ENCODE measurements at places on chromosomes 12 and 14. TPM values are rescaled to one million over a fixed set of nuclear protein-coding genes. Genes with fewer than 3 reads are reported as not detected.

DNA sequence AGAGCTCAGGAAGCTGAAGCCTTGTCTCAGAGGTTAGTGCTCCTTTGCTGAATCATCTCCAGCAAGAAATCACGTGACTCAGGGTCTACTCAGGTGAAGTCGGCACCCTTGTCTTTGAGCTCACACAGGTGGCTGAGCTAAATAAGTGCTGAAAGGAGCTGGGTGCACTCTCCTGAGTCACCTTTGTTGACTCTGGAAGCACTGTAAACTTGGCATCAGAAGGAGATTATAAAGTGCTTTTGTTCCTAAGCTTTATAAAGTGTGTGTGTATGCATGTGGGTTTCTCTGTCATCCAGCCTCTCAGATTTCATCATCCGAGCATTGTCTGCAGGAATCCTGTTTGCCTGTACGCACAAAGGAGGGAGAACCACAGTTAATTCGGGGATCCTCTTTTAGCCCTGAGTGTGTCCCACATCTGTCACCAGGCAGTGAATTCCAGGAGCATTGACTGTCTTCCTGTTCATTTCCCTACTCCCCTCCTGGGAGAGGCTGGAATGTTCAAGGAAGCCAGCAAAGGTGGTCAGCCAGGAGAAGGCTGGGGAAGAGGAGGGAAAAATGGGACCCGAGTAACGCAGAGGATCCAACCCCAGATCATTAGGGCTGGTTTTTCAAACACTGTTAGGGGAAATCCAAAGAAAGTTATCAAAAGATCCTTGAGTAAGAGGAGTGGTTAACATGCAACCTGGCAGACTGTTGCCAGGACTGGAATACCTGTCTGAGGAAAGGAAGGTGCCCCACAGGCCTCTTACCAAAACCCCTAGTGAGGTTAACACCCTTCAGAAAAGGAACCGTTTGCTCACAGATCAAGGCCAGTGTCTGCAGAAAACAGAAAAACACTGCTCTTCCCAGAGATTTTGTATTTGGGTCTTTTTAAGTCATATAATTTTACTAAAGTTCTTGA, 157.5 kb upstream of the HIF1A start:
- no peaks in the 10 kb centered on the region for H3K27me3 ChIP-seq
- H3K27ac ChIP-seq: peak overlapping the region; percentile 63
- H3K36me3 ChIP-seq: no peaks in the 10 kb centered on the region
- no peak overlapping the region for H3K4me3 ChIP-seq
- peak; percentile 56 for DNase-seq

Gene LHX5
- total RNA-seq: 2.1 TPM

Gene FAM181A
- not detected for total RNA-seq

Gene LALBA
- not detected for total RNA-seq

DNA sequence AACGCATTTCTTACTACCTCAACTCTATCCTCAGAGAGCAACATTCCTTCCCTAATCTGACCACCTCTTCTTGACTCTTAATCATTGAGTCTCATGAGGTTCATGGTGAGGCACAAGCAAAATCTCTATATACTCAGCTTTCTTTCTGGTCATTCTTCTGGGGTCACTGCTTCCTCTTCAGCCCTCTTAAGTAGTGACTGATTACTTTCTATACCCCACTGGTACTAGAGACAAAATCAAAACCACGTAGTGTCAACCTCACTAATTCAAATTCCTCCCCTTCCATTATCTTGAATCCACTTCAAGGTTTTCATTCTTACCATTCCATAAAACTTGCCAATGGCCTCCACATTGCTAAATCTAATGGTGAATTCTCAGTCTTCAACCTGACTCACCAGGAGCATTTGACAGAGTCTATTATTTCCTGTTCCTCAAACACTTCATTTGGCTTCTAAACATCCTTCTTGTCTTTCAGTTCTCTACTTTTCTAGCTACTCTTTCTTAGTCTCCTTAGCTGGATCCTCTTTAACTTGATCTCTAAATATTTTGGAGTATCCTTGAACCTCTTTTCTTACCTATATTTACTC, 6.8 kb downstream of the WDHD1 start:
- H3K4me3 ChIP-seq: no peak overlapping the region
- DNase-seq: no peak
- peaks cover 72% of the 10 kb centered on the region for H3K36me3 ChIP-seq

Gene ALDH1L2
- total RNA-seq: 1.9 TPM

- no peaks in the 10 kb centered on the region for H3K27me3 ChIP-seq
- H3K4me1 ChIP-seq: 0 out of 2 replicates have a peak, but pooled peaks cover 6% of the 10 kb centered on the region
- no peak overlapping the region for H3K27ac ChIP-seq
Observed at GRCh38 chr14:97280526-97280925, 483.3 kb downstream of the VRK1 start.

GRCh38 chr14:56199095-56199981, 81.1 kb downstream of the PELI2 start:
- no peak for DNase-seq
- no peak overlapping the region for H3K27ac ChIP-seq
- H3K4me3 ChIP-seq: no peak overlapping the region
- no peaks in the 10 kb centered on the region for H3K27me3 ChIP-seq
- H3K36me3 ChIP-seq: no peaks in the 10 kb centered on the region

- H3K36me3 ChIP-seq: peaks cover 53% of the 10 kb centered on the region
- no peaks in the 10 kb centered on the region for H3K27me3 ChIP-seq
- H3K4me3 ChIP-seq: no peak overlapping the region
- H3K4me1 ChIP-seq: no peaks in the 10 kb centered on the region
- no peak for DNase-seq
Observed at GRCh38 chr12:48068457-48068856, 37.4 kb downstream of the SENP1 start.

Gene TSPAN19
- not detected for total RNA-seq

DNA sequence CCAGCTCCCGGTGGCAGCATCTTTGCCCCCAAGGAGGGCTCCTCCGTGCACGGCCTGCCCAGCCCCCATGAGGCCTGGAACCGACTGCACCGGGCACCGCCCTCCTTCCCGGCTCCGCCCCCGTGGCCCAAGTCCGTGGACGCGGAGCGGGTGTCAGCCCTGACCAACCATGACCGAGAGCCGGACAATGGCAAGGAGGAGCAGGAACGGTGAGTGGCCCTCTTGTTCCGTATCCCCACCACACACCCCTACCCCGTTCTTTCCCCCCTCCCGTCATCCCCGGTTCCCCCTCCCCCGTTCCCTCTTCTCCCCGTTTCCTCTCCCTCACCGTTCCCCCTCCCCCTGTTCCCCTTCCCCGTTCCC, 28.3 kb downstream of the LRCOL1 start:
- H3K4me3 ChIP-seq: peak overlapping the region; percentile 40
- H3K4me1 ChIP-seq: no peaks in the 10 kb centered on the region
- peaks cover 26% of the 10 kb centered on the region for H3K36me3 ChIP-seq
- no peak overlapping the region for H3K27ac ChIP-seq
- DNase-seq: peak; percentile 72
- peaks cover 15% of the 10 kb centered on the region for H3K27me3 ChIP-seq

Gene IL22
- total RNA-seq: not detected

GRCh38 chr12:84619053-84619571, 293.5 kb downstream of the SLC6A15 start:
- H3K4me3 ChIP-seq: no peak overlapping the region
- H3K36me3 ChIP-seq: peaks cover 2% of the 10 kb centered on the region
- H3K27me3 ChIP-seq: no peaks in the 10 kb centered on the region
- no peak for DNase-seq
- no peaks in the 10 kb centered on the region for H3K4me1 ChIP-seq

Gene MYH6
- 0.13 TPM for total RNA-seq

Gene BBS10
- total RNA-seq: 6.6 TPM

DNA sequence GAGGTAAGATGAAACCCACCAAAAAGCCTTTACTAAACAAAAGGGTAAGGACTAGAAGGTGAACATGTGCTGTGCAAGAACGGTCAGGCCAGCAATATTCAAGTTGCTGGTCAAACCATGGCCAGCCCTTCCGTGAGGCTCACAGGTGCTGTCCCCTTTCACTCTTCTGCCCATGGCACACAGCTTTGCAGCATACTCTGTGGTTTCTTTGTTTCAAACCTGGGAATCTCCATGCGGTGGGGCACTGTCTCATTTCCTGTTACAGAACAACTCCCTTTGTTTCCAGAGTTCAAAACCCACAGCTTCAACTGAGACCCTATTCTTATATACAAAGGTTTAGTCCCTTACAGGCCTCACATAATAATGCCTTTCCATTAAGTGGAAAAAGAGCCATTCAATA, 1.7 kb upstream of the OVCH1 start:
- H3K36me3 ChIP-seq: no peaks in the 10 kb centered on the region
- H3K27me3 ChIP-seq: no peaks in the 10 kb centered on the region
- no peak overlapping the region for H3K27ac ChIP-seq
- H3K4me1 ChIP-seq: no peaks in the 10 kb centered on the region

DNA sequence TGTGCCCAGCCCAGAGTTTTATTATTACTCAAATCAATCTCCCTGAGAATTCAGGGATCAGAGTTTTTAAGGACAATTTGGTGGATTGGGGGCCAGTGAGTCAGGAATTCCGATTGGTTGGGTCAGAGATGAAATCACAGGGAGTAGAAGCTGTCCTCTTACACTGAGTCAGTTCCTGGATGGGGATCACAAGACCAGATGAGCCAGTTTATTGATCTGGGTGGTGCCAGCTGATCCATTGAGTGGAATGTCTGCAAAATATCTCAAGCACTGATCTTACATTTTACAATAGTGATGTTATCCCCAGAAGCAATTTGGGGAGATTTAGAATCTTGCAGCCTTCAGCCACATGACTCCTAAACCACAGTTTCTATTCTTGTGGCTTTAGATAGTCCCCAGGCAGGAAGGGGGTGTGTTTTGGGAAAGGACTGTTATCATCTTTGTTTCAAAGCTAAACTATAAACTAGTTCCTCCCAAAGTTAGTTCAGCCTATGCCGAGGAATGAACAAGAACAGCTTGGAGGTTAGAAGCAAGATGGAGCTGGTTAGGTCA, 89.1 kb upstream of the CNOT2 start:
- no peaks in the 10 kb centered on the region for H3K4me1 ChIP-seq
- no peak overlapping the region for H3K27ac ChIP-seq
- no peak overlapping the region for H3K4me3 ChIP-seq
- H3K36me3 ChIP-seq: peaks cover 56% of the 10 kb centered on the region

DNA sequence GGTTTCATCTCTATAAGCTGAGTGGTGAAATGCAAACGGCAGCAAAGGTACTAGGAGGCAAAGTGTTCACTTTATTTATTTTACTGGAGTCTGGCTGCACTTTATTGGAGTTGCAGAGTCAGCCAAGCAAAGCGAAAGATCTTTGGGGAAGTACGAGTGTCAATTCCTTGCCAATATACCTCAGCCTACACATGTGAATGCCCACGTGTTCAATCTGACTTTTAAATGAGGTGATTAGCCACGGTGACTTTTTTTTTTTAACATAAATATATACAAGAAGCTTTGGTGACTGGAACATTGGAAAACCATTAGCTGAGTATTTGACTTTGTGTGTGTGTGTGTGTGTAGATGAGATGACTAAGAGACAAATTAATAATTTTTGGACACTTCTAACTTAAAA, 178.8 kb downstream of the NTS start:
- no peaks in the 10 kb centered on the region for H3K27me3 ChIP-seq
- no peaks in the 10 kb centered on the region for H3K36me3 ChIP-seq
- H3K4me1 ChIP-seq: no peaks in the 10 kb centered on the region
- H3K4me3 ChIP-seq: no peak overlapping the region
- H3K27ac ChIP-seq: no peak overlapping the region

DNA sequence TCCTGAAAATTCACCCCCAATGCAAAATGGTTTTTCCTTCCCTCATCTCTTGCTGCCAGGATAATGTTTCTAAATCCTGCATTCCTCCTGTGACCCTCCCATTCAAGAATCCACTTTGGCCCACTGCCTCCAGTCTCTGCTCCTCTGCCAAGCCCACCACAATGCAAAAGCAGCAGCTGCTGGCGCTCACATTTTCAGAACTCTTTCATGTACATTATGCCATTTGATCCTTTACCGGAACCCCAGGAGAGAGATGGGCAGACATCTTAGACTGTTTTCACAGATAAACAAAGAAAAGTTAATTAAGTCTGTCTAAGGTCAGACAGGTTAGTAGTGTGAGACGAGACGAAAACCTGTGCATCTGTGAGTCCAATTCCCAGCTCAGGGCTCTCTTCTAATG, 12.9 kb downstream of the LRIG3 start:
- peaks cover 35% of the 10 kb centered on the region for H3K36me3 ChIP-seq
- no peak for DNase-seq
- H3K4me1 ChIP-seq: no peaks in the 10 kb centered on the region
- H3K27ac ChIP-seq: no peak overlapping the region
- no peak overlapping the region for H3K4me3 ChIP-seq

- no peak overlapping the region for H3K4me3 ChIP-seq
- H3K36me3 ChIP-seq: no peaks in the 10 kb centered on the region
- H3K27ac ChIP-seq: no peak overlapping the region
- no peak for DNase-seq
- H3K27me3 ChIP-seq: no peaks in the 10 kb centered on the region
Observed at GRCh38 chr14:79511146-79511545, 700.2 kb downstream of the DIO2 start.

GRCh38 chr12:77435446-77436091, 370.2 kb upstream of the E2F7 start:
- no peak overlapping the region for H3K4me3 ChIP-seq
- no peaks in the 10 kb centered on the region for H3K27me3 ChIP-seq
- H3K27ac ChIP-seq: no peak overlapping the region
- H3K36me3 ChIP-seq: no peaks in the 10 kb centered on the region
- no peaks in the 10 kb centered on the region for H3K4me1 ChIP-seq

Gene ABCD4
- total RNA-seq: 80.9 TPM

GRCh38 chr12:90253674-90254181, 545.1 kb upstream of the ATP2B1 start:
- DNase-seq: peak; percentile 43
- H3K27ac ChIP-seq: no peak overlapping the region
- no peaks in the 10 kb centered on the region for H3K4me1 ChIP-seq
- H3K36me3 ChIP-seq: no peaks in the 10 kb centered on the region
- H3K27me3 ChIP-seq: no peaks in the 10 kb centered on the region

- no peak overlapping the region for H3K27ac ChIP-seq
- peak; percentile 86 for DNase-seq
- H3K36me3 ChIP-seq: peaks cover 36% of the 10 kb centered on the region
- H3K4me1 ChIP-seq: no peaks in the 10 kb centered on the region
Observed at GRCh38 chr14:94036313-94037167, 10.4 kb downstream of the OTUB2 start.

DNA sequence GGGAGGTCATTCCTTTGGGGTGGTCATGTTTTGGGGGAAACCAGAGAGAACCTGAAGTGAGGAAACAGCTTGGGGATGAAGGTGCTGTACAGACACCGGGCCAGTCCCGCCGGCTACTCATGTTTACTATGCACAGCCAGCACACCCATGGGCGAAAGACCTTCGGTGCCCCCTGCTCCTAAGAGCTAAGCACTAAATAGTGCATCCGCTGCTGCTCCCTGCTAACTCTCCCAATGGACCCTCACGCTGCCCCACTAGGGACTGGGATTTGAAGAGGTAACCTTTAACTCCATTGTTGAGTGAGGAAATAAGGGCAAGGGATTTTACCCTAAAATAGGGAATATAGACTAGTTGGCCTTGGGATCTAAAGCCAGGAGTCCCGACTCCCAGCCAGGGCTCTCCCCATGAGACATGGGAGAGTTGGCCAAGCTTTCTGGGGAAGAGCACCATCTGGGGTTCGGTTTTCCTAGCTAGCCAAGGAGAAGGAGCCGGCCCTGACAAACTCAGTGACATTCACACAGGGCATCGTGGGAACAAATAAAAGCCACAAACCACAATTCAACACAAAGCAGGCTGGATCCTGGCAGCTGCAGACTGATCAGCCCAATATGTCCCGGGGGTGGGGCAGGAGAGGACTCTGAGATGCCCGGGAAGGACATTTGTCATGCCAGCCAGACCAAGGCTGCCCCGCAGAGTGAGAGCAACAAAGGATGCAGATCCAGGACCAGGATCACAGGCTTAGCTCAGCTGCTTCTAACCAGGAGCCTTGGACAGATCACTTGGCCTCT, 91.7 kb downstream of the SINHCAF start:
- no peaks in the 10 kb centered on the region for H3K4me1 ChIP-seq
- no peaks in the 10 kb centered on the region for H3K27me3 ChIP-seq
- H3K4me3 ChIP-seq: no peak overlapping the region
- no peak for DNase-seq
- no peak overlapping the region for H3K27ac ChIP-seq

All from H9 (cell line).